ENCODE measurements at places on chromosomes 2 and 18.

- DNase-seq = no peak
Measured at GRCh38 chr2:239344857-239345216, 56.0 kb downstream of the HDAC4 start.

DNA sequence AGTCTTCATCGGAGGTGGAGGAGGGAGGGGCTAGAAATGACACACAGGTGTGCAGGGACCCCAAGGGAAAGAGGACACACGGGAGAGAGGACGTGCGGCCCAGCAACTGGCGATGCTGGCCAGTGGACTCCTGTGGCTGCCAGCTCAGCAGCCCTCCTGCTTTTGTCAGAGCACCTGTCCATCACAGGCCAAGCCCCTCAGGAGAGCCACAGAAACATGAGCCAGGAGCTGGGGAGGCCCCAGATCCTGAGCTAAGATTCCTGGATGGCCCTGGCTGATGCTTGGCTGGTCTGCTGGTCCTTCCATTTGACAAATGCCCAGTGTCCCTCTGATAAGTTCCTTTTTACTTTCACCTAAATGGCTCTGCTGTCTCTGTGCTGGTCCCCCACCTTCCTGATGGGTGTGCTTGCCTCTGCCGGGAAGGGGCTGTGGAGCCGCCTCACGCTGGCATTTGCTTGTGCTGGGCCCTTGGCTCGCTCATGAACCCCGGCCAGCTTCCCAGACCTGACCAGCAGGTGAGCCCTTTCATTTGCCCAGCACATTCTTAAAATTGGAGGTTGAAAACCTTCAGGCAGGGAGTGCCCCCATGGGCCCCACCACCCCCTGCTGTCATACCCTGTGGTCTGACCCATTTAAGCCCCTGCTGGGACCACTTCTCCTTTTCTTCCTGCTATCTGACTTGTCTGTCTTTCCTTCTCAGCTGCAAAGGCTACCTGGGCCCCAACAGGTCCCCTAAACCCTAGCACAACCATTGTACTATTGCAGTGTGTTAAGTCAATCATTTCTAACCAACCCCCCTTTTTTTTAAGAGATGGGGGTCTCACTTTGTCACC lies 37.3 kb downstream of the CYP27C1 start:
- DNase-seq = no peak

- DNase-seq = no peak
Measured at GRCh38 chr18:46630160-46630559, 26.9 kb downstream of the LOXHD1 start.

DNA sequence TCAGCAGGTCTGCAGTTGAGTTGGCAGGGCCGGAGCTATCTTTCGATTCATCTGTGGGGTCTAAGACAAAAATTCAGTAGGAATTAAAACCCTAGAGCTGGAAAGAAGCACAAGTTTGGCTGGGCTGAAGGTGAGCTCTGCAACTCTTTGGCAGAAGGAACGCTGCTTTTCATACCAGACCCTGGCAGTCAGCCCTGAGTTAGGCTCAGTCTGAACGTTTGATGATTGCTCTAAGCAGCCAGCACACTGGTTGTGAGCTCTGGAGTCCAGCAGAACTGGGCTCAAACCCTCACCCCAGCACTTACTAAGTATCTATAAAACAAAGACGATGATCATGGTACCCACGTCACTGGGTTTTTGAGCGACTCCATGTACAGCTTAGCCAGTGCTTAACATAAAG lies 192.5 kb downstream of the TNS1 start:
- DNase-seq = no peak

DNA sequence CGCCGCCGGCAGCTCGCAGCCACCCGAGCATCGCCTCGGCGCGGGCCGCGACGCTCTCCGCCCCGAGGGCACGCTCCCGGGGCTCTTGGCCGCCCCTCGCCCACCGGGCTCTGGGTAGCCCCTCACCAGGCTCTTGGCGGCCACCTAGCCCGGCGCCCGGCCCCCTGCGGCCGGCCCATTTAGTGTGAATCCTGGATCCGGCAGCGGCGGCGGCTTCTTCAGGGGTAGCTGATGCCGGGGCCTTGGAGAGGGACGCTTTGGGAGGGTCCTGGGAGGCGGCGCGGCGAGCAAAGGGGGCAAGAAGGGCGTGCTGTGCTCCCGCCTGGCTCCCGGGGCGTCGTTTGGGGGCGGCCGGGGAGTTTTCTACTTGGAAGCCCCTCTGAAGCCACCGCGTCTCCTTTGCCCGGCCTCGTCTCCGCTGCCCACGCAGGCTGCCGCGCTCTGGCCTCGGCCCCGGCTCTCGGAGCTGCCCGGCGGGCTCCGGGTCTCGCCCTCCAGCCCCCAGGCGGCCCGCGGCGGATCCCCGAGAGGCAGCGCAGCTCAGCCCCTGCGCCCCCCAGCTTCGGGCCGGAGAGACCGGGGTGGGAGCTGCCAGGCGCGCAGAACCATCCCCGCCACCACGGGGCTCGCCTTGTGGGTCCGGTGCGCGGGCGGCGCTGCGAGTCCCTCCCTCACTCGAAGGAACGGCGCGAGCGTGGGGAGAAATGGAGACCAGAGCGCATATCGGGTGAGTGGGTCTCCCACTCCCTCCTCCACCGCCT lies 509 bp downstream of the PIEZO2 start:
- no peak for DNase-seq

DNA sequence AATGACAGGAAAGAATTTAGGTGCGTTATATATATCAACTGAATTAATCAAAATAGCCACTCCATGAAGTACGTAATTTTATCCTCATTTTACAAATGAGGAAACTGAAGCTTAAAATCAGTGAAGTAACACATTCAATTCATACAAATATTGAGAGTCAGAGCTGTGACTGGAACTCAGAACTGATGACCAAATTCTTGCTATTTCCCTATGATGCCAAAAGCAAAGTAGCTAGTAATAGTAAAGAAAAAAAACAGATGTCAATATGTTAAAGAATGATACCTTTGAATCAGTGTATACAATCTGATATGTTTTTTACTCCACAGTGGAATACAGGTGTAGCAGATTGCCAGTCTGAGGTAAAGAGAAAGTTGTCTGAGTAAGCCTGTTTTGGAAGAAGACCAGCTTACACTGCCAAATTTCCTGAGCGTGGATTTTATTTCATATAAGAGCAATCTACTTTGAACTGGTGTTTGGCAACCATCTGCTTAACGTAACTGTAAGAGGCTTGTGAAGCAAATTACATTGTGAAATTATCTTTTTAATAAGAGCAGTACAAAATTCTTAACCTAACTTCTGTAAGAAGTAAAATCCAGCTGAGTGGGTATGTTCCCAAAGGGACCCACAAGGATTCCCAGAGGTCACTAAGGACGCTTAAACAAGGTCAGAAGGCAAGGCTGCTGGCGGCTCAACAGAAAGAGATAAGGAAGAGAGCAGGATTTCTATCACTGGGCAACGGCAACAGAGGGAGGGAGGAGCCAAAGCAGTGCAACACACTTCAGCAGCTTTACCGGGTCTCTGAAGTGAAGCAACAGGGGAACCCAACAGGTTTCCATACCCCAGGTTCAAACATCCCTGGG lies 85.6 kb downstream of the IKZF2 start:
- no peak for DNase-seq

GRCh38 chr18:22285361-22286140 lies 116.2 kb downstream of the GATA6 start:
- no peak for DNase-seq

GRCh38 chr18:985212-985661 lies 80.6 kb downstream of the ADCYAP1 start:
- DNase-seq = peak; percentile 31

DNA sequence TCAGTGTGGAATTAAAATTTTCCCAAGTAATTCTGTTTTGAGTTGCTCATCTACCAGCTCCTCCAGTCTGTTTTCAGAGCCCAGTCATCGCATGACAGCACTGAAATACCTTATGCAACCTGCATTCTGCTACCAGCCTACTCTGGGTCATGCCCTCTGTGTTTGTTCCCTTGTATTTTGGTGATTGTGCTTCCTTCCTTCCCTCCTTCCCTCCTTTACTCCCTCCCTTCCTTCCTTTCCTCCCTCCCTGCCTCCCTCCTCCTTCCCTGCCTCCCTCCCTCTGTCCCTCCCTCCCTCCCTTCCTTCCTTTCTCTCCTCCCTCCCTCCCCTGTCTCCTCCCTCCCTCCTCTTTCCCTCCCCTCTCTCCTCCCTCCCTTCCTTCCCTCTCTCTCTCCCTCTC lies 289.6 kb downstream of the CDH2 start:
- DNase-seq = no peak

- no peak for DNase-seq
Measured at GRCh38 chr2:8994386-8994785, 9.1 kb downstream of the MBOAT2 start.

GRCh38 chr2:29187926-29188325 lies 72.7 kb downstream of the CLIP4 start:
- DNase-seq = no peak

DNA sequence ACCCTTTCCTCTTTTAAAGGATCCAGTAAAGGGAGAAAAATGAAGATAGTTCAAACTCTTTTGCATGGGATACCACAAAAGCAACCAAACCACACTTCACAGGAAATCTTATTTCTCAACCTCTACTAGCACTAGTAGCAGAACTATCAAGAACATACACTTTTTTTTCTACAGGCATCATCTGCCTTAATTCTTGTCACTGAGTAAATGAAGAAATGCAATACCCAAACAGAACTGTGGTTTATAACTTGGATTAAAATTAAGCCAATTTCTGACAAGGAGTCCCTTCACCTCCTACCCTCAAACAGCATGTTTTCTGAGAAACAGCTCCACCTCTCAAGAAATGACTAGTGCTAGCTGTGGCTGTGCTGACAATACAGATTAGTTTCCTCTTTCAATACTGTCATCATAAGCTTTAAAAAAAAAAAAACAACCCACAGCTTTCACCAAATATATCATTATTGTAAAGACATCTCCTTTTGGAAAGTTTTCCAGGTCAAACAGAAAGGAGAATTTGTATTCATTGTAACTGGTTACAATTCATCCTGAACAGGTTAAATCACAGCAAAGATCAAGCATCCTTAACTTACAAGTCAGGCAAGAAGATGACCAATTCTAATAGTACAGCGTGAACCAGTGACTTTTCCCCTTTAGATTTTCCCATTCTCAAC lies 44.4 kb downstream of the PTPN2 start:
- DNase-seq = no peak

DNA sequence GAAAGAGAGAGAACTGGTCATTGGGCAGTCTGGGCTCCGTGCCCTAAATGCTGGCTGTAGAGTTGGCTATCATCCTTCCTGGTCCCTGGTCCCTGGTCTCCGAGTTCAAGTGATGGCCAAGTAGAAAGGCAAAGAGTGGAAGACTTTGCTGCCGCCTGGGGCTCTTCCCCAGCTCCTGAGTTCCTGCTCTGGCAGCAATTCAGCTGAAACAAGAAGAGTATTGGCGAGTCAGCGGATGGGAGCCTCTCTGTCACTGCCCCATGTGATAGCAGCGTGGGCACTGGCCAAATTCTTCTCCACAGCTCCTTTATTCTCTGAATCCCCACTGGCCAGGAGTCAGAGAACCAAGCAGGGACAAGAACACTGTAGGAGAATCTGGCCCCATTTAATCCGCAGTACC lies 351.0 kb upstream of the POU3F3 start:
- no peak for DNase-seq

- no peak for DNase-seq
Measured at GRCh38 chr18:62790871-62791772, 75.8 kb downstream of the PHLPP1 start.

DNA sequence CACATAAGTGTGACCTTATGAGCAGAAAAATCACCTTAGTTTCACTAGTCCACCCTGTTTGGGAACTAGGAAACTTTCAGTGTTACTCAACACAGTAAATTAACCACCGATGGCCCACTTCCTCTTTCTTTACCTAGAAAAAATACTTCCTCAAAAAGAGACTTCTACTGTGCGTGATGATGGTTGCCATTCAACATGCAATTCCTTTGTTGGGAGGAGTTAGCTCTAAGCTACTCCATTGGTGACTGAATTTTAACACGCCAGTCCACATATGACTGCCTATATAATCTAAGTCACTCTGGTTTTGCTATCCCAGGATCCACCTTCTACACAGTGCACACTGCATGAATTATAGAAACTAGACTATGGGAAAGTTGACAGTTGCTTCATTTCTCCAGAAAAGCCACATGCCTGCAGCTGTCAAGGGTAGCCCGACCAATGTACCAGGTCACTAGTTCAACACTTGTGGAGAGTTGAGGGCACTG lies 47.8 kb upstream of the REG3G start:
- DNase-seq = no peak

DNA sequence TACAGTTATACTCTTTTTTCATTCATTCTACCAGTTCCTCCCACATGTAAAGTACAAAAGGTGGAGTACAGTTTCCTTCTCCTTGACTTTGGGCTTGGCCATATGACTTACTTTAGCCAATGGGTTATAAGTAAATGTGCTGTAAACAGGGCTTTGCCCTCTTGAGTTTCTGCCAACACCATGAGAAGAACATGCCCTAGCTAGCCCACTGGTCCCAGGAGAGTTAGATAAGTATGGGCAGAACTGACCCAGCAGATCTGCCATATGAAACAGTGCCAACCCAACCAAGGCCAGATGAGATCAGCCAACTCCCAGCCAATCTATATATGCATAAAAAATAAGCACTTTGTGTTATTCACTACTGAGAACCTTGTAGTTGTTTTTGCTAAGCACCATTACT lies 25.5 kb downstream of the ZC3H8 start:
- DNase-seq = no peak

DNA sequence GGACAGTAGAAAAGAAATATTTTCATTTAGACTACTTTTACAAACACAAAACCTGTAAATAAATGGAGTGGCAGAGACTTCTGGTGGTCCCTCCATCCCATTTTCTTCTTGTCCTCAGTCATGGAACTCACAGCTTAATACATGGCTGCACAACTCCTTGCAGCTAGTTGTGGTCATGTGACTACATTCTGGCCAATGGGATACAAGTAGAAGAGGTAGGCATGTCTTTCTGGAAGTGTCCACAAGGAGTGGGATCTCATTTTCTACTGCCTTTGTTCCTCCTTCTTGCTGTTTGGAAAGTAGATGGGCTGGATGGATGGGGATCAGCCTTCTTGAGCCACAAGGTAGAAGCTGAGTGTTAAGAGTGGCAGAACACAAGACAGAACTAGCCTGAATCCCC lies 555.8 kb downstream of the SATB2 start:
- DNase-seq = no peak

DNA sequence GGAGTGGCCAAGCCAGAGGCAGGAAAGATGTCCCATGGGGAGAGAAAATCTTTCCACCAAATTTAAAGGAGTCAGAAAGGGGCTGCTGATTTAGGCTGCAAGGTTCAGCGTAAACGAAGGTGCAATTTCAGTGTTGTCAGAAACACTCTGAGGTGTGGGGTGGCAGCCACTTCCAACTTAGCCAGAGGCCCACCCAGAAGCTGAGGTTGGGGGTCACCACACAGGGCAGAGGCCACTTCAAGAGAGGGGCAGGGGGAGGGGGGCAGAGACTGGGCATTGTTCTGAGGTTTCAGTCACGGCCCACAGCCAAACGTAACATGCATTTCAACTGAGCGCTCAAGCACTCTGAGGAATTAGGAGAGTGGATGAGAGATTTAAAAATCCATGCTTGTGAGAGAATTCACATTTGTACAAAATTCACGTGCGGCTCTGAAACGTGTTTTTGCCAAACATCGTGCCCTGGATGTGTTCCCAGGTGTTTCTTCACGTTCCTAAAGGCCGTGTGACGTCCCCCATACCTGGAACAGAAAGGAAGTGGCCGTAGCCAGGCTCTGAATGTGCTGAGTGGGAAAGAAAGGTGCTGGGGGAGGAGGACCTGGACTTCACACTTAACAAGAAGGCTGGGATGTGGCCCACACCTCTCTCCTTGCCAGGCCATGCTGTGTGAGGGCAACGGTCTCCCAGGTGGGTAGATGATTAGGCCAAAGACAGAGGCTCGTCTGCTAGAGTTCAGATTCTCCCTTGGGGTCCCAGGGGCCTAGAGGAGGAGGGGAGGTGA lies 19.5 kb upstream of the BOK start:
- DNase-seq = no peak

All from iPS DF 6.9 (cell line).